ENCODE measurements at places on chromosomes 6 and 20.

DNA sequence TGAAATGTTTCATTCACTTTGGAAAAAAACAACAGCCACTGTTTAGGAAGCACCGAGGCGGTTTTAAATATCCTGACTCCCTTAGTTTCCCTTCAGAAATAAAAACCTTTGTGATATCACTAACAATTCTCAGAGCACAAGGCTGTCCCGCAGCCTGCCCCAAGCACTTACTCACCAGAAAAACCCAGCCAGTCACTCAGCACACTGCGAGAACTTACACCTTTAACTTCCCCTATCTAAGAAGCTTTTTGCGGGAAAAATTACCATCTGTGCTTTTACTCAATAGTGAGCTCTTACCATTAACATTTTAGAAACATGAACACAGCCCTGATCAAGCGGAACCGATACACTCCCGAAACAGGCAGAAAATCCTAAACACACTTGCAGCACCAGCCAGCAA, 9.3 kb downstream of the ZBTB46 start:
- H3K4me3 ChIP-seq = no peak overlapping the region
- peaks cover 14% of the 10 kb centered on the region for H3K4me1 ChIP-seq
- no peaks in the 10 kb centered on the region for H3K27me3 ChIP-seq
- DNase-seq = no peak
- no peaks in the 10 kb centered on the region for H3K36me3 ChIP-seq

DNA sequence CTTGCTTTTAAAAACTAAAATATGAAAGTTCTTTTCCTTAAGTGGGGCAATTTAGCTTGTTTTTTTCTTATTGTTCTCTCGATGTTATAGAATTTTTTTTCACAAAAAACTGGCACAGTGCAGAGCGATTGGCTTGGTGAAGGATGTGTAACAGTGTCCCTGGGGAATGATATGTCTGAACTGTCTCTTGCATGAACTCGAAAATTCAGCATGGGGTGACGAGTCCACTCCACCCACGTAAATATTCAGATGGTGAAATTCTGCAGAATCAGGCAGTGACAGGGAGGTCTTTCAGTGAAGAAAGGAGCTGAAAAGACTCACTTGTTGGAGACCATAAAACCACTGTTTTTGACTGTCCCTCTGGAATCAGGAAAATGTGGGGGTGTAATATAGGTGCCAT, 505.3 kb downstream of the MMUT start:
- H3K36me3 ChIP-seq = no peaks in the 10 kb centered on the region
- no peak overlapping the region for H3K4me3 ChIP-seq
- DNase-seq = no peak

DNA sequence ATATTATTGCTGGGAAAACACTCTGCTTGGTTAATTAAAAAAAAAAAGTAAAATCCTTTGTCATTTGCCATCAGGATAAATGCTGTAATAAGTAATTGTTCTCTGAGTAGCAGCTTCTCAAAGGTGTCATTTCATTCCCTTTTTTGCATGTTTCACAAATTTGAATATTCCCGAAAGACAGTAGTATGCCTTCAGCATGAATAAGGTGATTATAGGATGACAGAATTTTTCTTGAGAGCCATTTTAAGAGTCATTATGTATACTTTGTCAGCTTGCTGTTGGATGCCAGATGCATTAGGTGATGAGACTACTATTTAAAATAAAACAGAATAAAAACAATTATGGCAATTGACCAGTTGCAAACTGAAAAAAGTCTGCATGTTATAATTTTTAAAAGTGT, 200.7 kb downstream of the HDGFL1 start:
- H3K27me3 ChIP-seq = no peaks in the 10 kb centered on the region
- H3K4me3 ChIP-seq = no peak overlapping the region
- DNase-seq = no peak
- H3K36me3 ChIP-seq = no peaks in the 10 kb centered on the region
- no peaks in the 10 kb centered on the region for H3K4me1 ChIP-seq

GRCh38 chr6:74554041-74554440, 651.8 kb downstream of the COL12A1 start:
- H3K27me3 ChIP-seq = no peaks in the 10 kb centered on the region
- DNase-seq = no peak
- H3K36me3 ChIP-seq = no peaks in the 10 kb centered on the region
- H3K4me3 ChIP-seq = no peak overlapping the region
- H3K4me1 ChIP-seq = no peaks in the 10 kb centered on the region
- H3K27ac ChIP-seq = no peak overlapping the region

- no peaks in the 10 kb centered on the region for H3K27me3 ChIP-seq
- no peak overlapping the region for H3K27ac ChIP-seq
- no peak overlapping the region for H3K4me3 ChIP-seq
- no peak for DNase-seq
Measured at GRCh38 chr6:157159348-157159747, 164.0 kb downstream of the TMEM242 start.

- DNase-seq = no peak
- H3K4me1 ChIP-seq = peaks cover 6% of the 10 kb centered on the region
- H3K27ac ChIP-seq = no peak overlapping the region
- no peak overlapping the region for H3K4me3 ChIP-seq
- H3K36me3 ChIP-seq = no peaks in the 10 kb centered on the region
Measured at GRCh38 chr6:3773678-3774298, 22.3 kb upstream of the PXDC1 start.

DNA sequence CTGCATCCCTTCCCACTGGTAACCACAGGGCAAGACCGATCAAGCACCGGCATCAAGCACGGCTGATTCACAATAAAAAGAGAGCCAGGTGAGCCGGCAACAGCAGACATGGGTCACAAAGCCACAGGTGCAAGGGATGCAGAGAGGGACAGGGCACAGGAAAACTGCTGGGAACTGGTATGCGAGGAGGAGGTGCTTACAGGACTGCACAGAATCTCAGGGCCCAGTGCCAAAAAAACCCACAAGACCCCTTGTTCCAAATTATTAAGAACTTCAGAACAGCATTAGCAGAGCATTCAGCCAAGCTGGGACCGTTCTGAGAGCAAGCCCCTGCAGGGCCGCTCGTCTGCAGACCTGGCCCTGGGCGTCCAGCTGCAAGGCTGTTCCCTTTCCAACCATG, 35.4 kb downstream of the BFSP1 start:
- DNase-seq = no peak
- no peaks in the 10 kb centered on the region for H3K4me1 ChIP-seq
- H3K27ac ChIP-seq = no peak overlapping the region
- H3K36me3 ChIP-seq = no peaks in the 10 kb centered on the region
- no peak overlapping the region for H3K4me3 ChIP-seq

DNA sequence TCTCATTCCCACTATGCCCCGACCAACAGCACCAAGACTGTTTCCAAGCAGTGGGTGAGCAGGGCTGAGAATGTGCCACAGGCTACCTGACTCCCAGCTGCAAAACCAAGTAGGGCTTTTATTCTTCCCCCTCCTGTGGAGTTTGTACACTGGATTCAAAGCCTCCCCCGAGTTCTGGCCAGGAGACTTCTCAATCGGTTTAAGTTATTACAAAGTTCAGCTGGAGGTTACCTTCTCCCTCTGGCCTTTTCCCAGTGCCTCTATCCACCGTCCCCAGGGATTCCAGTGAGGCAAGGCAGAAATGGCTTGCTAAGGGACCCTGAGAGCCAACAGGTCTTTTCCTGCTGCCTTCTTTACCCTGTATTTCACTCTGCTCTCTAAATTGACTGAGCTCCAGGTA, 217.0 kb downstream of the ADGRG6 start:
- H3K36me3 ChIP-seq = no peaks in the 10 kb centered on the region
- DNase-seq = no peak
- H3K27ac ChIP-seq = no peak overlapping the region

- no peaks in the 10 kb centered on the region for H3K36me3 ChIP-seq
- H3K4me3 ChIP-seq = no peak overlapping the region
- no peaks in the 10 kb centered on the region for H3K4me1 ChIP-seq
- H3K27me3 ChIP-seq = no peaks in the 10 kb centered on the region
Measured at GRCh38 chr6:116087437-116088027, 13.1 kb upstream of the NT5DC1 start.

- H3K4me3 ChIP-seq = no peak overlapping the region
- H3K36me3 ChIP-seq = no peaks in the 10 kb centered on the region
- H3K27me3 ChIP-seq = no peaks in the 10 kb centered on the region
- no peak overlapping the region for H3K27ac ChIP-seq
Measured at GRCh38 chr6:46584586-46584985, 68.0 kb downstream of the CYP39A1 start.

DNA sequence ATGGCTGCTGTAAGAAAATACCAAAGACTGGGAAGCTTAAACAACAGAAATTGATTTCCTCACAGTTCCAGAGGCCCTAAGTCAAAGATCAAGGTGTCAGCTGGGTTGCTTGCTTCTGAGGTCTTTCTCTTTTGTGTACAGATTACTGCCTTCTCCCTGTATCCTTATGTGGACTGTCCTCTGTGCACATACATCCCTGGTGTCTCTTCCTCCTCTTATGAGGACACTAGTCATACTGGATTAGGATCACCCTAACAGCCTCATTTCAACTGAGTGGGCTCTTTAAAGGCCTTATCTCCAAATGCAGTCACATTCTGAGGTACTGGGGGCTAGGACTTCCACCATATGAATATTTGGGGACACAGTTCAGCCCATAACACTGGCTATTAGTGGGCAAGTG, 130.0 kb upstream of the DTNBP1 start:
- no peak overlapping the region for H3K4me3 ChIP-seq
- no peak overlapping the region for H3K27ac ChIP-seq
- no peak for DNase-seq
- H3K27me3 ChIP-seq = no peaks in the 10 kb centered on the region

DNA sequence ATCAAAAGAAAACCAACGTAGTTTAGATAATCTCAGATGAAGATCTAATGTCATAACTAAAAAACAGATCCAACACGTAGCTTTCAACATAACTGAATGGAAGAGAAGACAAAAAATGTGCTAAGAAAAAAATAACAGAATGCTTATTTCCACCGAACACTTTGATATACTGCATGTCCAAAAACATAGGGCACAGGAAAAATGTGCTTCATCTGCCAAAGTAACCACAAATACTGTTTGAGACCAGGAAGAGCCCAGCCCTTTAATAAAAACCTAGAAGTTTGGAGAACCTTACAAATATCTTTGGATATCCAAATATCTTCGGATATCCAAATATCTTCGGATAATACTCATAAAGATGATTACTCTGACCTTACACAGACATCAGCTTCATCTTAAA, 19.8 kb downstream of the LAMA4 start:
- H3K36me3 ChIP-seq = no peaks in the 10 kb centered on the region
- H3K4me3 ChIP-seq = no peak overlapping the region
- H3K4me1 ChIP-seq = peaks cover 55% of the 10 kb centered on the region
- no peak for DNase-seq
- no peaks in the 10 kb centered on the region for H3K27me3 ChIP-seq

DNA sequence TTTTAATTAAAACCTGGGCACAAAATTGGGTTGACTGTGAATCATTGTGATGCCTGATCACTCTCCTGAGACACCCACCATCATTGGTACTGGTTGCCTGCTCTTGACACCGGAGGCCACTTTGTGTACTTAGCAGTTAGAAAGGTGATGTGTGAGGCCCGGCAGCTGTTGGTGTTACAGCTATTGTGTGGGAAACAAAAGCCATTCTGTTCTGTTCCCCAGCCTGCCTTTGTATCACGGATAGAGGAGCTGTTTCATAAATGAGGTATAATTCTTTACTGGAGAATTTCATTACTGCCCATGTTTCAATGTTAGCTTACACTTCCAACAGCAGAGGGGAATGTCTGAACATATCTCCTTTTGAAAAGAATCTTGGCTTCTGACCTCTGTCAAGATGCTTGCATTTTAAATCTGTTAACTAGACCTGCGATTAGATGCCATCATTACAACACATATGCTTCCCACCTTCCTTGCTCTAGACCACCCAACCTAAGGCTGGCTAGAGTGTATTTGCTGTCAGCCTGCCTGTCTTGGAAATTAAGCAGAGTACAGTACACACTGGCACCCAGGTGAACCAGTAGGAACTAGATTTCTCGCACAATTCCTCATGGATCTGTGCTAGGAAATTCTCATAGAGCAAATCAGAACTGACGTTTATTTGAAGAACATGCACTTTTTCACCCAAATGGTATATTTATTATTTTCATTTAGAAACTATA, 142.4 kb upstream of the INSM1 start:
- no peak overlapping the region for H3K27ac ChIP-seq
- no peaks in the 10 kb centered on the region for H3K36me3 ChIP-seq
- H3K4me1 ChIP-seq = no peaks in the 10 kb centered on the region
- no peak for DNase-seq
- no peak overlapping the region for H3K4me3 ChIP-seq

- H3K36me3 ChIP-seq = no peaks in the 10 kb centered on the region
- H3K4me3 ChIP-seq = no peak overlapping the region
- H3K4me1 ChIP-seq = no peaks in the 10 kb centered on the region
- no peak overlapping the region for H3K27ac ChIP-seq
Measured at GRCh38 chr20:40148886-40149285, 540.1 kb downstream of the MAFB start.

- no peak overlapping the region for H3K27ac ChIP-seq
- H3K4me1 ChIP-seq = no peaks in the 10 kb centered on the region
- H3K36me3 ChIP-seq = no peaks in the 10 kb centered on the region
- DNase-seq = no peak
Measured at GRCh38 chr6:13517116-13517515, 29.7 kb upstream of the GFOD1 start.

DNA sequence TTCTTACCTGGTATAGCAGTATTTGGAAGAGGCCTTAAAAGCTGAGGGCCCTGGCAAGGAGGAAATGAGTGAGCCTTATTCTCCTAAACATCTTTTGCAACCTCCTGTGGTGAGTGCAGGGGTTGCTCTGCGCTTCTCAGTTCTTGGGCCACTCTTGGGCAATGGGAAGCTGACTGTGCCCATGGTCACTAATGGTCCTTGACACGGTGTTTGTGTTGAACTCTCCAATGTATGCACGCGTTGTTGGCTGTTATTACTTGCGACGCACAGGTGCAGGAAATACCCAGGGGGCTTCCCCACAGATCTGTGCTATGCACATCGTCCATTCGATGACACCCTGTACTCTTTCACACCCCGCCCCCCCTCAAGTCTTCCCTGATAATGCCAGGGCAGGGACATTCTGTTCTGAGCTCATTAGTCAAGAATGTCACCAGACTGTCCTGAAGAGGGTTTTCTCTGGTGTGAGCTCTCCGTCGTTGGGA, 79.7 kb downstream of the EDN1 start:
- H3K4me1 ChIP-seq = peaks cover 17% of the 10 kb centered on the region
- H3K36me3 ChIP-seq = no peaks in the 10 kb centered on the region
- H3K4me3 ChIP-seq = no peak overlapping the region
- DNase-seq = peak; percentile 67
- H3K27me3 ChIP-seq = no peaks in the 10 kb centered on the region

DNA sequence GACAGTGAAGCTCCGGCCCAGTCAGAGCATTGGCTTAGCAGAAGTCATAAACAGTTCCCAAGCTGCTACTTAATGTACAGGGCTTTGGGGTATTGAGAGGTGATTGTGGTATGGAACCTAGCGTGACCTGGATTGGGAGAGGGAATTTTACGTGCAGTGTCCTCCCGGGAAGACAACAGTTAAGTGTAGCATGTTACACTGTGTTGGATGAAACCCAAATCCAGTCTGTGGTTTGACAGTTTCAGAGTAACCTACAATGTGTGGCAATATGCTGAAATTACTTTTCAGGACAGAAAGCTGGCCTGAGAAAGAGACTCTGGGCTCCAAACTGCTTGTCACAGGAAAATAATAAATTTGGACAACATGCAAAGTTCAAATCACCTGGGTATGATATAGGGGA, 28.1 kb upstream of the RALGAPA2 start:
- no peaks in the 10 kb centered on the region for H3K27me3 ChIP-seq
- peaks cover 49% of the 10 kb centered on the region for H3K4me1 ChIP-seq
- no peaks in the 10 kb centered on the region for H3K36me3 ChIP-seq
- H3K4me3 ChIP-seq = no peak overlapping the region
- no peak for DNase-seq
- no peak overlapping the region for H3K27ac ChIP-seq

Measured in lower lobe of right lung (tissue), 2 donors.